NCI-H1417 (cell line): ENCODE measurements at places on chromosomes 12 and 14.

DNA sequence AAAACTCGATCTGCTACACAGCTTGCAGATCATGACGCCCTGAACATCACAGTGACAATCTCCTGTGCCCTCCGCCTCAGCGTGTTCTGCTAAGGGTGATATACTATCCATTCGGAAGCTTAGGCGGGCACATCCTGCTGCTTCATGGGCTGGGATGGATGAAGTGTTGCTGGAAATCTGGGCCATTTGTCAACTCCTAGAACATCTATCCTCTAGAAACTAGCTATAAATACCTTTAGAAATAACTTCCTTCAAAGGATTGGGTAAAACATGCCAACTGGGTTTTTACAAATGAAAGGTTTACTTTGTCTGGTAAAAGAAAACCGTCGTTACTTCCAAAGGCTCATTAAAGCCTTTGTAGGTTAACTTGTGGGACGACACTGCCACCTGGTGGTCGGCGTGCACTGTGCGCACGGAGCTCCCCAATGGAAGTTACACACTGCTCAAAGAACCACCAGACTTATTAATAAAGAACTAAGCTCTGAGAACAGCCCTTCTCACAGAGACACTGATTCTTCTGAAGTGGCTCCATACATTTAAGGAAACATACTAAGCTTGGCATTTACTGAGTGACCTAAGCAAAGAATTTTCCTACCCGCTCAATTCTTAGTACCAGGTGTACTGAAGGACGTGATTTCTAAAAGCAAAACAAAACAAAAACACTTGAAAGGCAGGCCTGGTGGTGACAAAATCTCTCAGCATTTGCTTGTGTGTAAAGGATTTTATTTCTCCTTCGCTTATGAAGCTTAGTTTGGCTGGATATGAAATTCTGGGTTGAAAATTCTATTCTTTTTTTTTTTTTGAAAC lies 21.6 kb upstream of the CACNA2D4 start:
- peak; percentile 74 for DNase-seq

DNA sequence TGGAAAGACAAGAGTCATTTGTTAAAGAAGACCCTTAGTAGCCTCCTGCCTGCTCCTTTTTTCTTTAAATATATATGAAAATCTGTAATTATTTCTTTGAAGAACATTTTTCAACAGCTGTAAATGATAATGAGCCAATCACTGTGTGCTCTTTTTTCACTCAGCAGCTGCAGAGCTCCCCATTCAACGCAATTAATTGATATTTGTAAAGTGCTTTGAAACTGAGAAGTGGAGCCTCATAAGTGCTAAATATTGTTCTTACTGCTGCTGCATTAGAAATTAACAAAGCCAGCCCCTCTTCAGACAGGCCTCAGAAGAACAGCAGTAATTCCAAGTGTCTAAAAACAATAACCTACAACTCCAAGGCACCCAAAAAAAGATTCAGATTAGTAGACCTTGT lies 224.3 kb downstream of the GXYLT1 start:
- DNase-seq: peak; percentile 99

DNA sequence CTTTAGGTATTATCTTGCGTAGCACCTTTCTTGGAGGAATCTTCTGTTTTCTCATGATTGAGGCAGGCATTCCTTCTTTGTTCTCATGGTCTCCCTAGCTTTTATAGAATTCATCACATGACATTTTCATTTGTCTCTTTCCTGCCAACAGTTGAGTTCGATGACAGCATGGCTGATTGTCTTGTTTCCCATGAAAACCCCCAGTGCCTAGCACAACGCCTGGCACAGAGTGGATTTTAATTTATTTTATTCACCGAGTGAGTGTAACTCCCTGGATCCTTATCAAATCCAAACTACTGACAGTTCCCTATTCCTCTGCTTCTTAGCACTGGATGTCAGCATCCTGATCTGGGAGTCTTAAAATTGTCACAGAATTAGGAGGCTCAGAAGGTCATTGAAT lies 182.6 kb downstream of the SUDS3 start:
- no peak for DNase-seq

DNA sequence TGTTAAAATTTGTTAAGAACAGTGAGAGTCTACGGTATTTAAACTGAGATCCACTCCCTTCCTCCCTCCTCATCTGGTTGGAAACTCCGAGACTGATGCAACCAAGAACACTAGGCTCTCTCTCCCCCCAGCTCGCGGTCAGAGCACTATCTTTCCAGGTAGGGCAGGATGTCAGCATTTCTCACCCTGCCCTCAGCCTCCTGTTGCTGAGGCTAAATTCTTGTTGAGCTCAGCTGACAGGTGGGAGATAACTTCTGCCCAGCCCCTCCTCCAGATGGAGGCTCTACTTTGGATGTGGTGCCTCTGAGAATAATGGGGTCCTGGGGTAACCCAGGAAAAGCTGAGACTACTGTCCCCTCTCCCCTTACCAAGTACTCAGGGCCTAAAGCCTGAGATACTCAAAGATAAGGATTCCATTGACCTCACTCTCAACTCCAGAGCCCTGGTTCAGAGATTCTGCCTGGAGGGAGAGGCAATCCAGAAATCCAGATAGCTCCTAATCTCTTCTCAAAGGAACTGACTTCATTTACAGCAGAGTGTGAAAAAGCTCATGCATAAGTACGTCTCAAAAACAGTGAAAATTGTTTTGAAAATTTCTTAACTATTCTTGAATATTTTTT lies 110.1 kb downstream of the EML5 start:
- no peak for DNase-seq

- DNase-seq: no peak
Observed at GRCh38 chr12:76307083-76307482, 41.1 kb downstream of the BBS10 start.

GRCh38 chr14:105346876-105347586 lies 32.5 kb downstream of the PACS2 start:
- DNase-seq: no peak

- DNase-seq: peak; percentile 88
Observed at GRCh38 chr14:55446127-55446736, 5.8 kb upstream of the TBPL2 start.

DNA sequence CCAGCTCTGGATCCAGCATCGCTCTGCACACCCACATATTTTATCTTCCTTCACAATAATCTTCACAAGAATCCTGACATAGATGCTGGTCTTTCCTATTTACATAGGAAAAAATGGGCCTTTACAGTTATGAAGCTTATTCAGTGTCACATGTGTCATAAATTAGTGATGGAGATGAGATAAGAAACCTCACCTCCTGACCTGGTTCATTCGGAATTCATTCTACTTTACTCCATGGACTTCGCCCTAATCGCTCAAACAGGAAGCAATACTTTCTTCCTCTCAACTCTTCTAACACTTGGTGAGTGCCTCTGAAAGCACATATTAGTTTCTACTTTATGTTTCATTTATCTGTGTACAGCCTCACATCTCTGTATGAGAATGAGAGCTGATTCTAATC lies 12.0 kb upstream of the SINHCAF start:
- no peak for DNase-seq

- no peak for DNase-seq
Observed at GRCh38 chr14:61215222-61216020, 65.7 kb downstream of the TMEM30B start.

- peak; percentile 88 for DNase-seq
Observed at GRCh38 chr12:56630180-56630632, at the start of gene BAZ2A. BAZ2A (minus strand) TSS chr12:56630326; CDS start chr12:56617530, 12,796 bp downstream.

DNA sequence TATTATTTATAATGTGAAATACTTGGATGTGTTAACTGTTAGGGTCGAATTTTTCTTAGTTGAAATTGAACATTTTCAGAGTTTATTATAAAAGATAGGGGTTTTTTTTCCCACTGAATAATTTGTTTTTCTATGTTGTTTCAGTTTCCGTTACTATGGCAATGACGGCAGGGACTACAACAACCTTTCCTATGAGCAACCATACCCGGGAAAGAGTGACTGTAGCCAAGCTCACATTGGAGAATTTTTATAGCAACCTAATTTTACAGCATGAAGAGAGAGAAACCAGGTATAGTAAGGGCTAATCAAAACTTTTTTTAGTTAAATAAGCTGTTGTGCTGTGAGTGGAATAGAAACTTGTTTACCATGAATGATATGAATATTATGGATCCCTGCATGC lies 35.1 kb upstream of the BMAL2 start:
- no peak for DNase-seq

- no peak for DNase-seq
Observed at GRCh38 chr12:108551535-108551934, 9.4 kb downstream of the SART3 start.

- no peak for DNase-seq
Observed at GRCh38 chr14:62329427-62329826, 567.2 kb downstream of the SNAPC1 start.

DNA sequence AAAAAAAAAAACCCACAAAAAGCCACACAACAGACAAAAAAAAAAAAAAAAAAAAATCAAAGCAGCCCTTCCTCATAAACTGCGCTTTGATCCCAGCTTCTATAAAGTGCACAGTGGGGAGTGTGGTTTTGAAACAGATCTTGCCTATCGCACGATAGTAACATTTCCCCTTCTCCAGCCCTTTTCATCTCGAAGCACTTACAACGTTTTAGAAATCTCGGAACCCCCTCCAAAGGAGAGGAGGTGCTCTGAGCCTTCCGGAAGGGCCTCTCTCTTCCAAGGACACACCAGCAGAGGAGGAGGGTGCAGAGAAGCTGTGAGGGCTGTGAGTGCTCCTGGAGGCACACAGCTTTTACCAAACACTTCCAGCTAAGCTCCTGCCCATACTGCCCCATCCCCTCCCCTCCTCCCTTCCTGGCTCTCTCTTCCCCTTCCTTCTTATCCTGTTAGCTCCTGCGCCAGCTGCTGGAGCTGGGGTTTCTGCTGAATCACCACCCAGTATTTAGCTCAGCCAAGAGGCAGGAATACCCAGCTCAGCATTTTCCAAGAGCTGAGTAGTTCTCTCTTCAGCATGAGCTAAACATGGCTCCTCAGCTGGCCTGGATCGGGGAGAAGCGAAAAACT lies 28.4 kb downstream of the SLC7A8 start:
- DNase-seq: no peak

- DNase-seq: no peak
Observed at GRCh38 chr14:101132588-101132987, 229.1 kb upstream of the RTL1 start.

GRCh38 chr14:63800651-63801375 lies 52.0 kb upstream of the SYNE2 start:
- DNase-seq: no peak

GRCh38 chr14:103514596-103515421 lies 7.8 kb downstream of the CKB start:
- no peak for DNase-seq

GRCh38 chr12:19085090-19085489 lies 44.4 kb upstream of the PLEKHA5 start:
- no peak for DNase-seq

- no peak for DNase-seq
Observed at GRCh38 chr12:89874146-89874545, 165.5 kb upstream of the ATP2B1 start.

GRCh38 chr12:60501124-60501729 lies 905.4 kb downstream of the SLC16A7 start:
- DNase-seq: no peak

DNA sequence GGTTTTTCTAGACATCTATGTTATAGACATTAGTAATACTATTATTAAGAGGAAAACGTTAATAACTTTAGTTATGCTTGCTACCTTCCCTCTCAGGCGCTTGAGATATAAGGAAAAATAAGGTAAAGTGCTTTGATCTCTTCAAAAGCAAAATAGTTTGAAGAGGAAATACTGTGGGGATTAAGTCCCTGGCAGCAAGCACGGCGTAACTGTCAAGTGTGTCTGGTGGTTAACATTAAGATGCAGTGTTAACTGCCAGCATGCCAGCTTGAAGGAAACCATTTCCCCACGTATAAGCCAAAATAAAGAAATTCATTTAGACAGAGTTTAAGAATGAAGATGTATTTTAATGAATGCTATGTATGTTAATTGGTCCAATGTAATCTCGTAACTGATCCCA lies 31.8 kb downstream of the PELI2 start:
- no peak for DNase-seq

GRCh38 chr12:7152818-7153217 lies 22.6 kb downstream of the CLSTN3 start:
- DNase-seq: no peak

DNA sequence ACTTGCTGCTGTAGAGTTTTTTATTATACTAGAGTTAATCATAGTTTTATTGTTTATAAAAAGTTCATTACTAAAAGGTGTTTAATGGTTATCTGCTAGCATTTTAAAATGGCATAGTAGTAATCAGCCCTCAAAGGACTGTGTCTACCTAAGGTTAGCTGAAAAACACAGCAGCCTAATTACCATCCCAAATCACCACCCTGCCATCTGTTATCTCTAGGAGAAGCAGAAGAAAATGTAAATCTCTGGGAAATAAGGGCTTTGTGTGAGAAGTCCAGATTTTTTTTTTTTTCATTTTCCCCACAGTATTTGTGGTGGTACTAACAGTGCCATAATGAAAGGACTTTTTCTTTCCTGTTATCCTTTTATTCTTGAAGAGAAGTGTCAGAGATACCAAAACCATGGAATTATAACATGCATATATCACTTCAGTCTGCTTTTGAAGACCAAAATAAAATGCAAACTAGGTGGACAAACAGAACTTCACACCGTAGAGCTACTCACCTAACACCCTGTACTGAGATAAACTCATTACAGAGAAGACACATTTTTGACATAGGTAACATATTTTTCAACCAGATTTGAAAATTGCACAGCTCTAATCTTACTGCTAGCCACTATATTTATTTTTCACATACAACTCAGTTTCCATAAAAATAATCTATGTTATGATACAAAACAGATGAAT lies 876.2 kb downstream of the C12orf50 start:
- DNase-seq: no peak

- DNase-seq: no peak
Observed at GRCh38 chr14:55540847-55541773, 38.9 kb upstream of the KTN1 start.

GRCh38 chr14:24840204-24840893 lies 206.4 kb upstream of the GZMB start:
- no peak for DNase-seq

DNA sequence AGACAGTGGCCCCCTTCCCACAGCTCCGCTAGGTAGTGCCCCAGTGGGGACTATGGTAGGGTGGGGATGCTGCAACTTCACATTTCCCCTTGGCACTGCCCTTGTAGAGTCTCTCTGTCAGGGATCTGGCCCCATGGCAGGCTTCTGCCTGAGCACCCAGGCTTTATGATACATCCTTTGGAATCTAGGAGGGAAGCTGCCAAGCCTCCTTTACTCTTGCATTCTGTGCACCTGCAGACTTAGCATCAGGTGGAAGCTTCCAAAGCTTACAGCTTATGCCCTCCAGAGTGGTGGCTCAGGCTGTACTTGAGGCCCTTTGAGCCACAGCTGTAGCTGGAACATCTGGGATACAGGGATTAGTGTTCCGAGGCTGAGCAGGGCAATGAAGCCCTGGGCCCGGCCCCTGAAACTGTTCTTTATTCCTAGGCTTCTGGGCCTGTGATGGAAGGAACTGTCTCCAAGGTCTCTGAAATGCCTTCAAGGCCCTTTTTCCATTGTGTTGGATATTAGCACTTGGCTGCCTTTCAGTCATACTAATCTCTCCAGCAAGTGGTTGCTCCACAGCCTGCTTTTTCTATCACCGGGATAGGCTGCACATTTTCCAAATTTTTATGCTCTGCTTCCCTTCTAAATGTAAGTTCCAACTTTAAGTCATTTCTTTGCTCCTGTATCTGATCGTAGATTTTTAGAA lies 22.2 kb upstream of the OR6J1 start:
- DNase-seq: no peak

GRCh38 chr12:66662729-66663128 lies 16.1 kb downstream of the GRIP1 start:
- no peak for DNase-seq
